ENCODE measurements at places on chromosomes 6 and 20. TPM values are rescaled to one million over a fixed set of nuclear protein-coding genes. Genes with fewer than 3 reads are reported as not detected.
A peak's percentile ranks its signal among the peaks of the same experiment; 100 is the strongest.

DNA sequence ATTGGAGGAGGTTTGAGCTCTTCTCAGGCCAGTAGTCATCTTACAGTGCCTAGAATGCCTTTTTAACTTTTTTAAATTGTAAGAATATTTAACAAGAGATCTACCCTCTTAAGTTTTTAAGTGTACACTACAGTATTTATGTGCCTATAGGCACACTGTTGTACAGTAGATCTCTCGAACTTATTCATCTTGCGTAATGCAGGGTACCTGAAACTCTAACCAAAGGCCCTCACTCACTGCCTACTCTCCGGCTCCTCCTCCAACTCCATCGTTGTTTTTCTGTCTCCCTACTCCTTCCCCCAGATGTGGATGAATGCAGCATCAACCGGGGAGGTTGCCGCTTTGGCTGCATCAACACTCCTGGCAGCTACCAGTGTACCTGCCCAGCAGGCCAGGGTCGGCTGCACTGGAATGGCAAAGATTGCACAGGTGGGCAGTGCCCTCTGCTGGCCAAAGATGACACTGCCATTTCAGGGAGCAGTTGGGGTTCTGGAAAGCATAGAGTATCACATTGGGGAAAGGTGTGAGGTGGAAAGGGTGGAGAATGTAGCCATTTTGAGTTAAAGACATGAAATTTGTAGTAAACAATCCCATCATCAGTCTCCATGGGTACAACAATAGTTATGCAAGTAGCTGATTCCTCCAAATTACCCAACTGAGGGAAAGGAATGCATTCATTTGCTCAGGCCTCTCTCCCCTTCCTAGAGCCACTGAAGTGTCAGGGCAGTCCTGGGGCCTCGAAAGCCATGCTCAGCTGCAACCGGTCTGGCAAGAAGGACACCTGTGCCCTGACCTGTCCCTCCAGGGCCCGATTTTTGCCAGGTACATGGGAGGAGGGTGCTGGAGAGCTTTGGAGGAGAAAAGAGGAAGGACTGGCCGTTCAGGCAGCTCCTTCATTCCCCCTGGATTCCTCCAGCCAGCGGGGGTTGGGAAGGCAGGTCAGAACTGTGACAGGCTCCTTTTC lies 18.4 kb upstream of the ZNF76 start:
- no peaks in the 10 kb centered on the region for H3K27me3 ChIP-seq
- H3K4me3 ChIP-seq, result no peak overlapping the region
- H3K4me1 ChIP-seq, result no peaks in the 10 kb centered on the region
- H3K27ac ChIP-seq, result no peak overlapping the region
- H3K36me3 ChIP-seq, result no peaks in the 10 kb centered on the region
- peak; percentile 53 for DNase-seq

DNA sequence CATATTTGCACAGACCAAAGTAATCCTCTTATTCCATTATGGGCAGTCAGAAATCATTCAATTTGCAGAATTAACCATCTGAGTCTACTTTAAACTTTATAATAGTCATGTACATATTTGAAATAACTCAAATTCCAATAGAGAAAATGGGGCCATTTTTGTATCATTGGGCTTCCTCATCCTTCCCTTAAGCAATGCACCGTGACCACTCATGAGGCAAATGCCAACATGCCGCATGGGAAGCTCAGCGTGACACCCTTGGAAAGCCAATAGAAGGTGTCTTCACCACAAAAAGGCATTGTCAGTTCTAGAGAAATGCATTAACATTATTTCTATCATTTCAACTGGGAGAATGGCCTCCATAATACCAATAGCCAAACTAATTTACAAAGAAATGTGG lies 38.5 kb downstream of the SIM1 start:
- H3K27ac ChIP-seq, result no peak overlapping the region
- no peaks in the 10 kb centered on the region for H3K27me3 ChIP-seq
- H3K4me1 ChIP-seq, result no peaks in the 10 kb centered on the region
- H3K36me3 ChIP-seq, result no peaks in the 10 kb centered on the region
- DNase-seq, result no peak

DNA sequence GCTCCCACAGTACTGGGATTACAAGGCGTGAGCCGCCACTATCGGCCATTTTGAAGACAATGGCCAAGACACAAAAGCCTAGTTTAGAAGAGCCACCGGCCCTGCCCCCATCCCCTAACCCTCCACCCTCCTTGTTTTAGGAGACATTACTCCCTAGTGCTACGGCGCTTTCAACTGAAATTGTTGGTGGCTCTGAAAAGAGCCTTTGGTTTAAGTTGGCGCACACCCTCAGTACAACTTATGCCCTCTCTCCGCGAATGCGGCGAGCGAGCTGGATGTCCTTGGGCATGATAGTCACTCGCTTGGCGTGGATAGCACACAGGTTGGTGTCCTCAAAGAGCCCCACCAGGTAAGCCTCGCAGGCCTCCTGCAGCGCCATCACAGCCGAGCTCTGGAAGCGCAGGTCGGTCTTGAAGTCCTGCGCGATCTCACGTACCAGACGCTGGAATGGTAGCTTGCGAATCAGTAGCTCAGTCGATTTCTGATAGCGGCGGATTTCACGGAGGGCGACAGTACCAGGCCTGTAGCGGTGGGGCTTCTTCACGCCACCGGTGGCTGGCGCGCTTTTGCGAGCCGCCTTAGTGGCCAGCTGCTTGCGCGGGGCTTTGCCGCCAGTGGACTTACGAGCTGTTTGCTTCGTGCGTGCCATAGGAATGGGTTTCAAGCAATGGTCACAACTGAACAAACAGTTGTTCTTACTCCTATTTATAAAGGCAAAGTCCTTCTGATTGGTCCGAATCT lies 114.9 kb upstream of the BTN3A2 start:
- peak overlapping the region; percentile 94 for H3K4me3 ChIP-seq
- no peaks in the 10 kb centered on the region for H3K36me3 ChIP-seq
- no peaks in the 10 kb centered on the region for H3K27me3 ChIP-seq
- DNase-seq, result peak; percentile 58
- peaks cover 10% of the 10 kb centered on the region for H3K4me1 ChIP-seq
- peak overlapping the region; percentile 74 for H3K27ac ChIP-seq

DNA sequence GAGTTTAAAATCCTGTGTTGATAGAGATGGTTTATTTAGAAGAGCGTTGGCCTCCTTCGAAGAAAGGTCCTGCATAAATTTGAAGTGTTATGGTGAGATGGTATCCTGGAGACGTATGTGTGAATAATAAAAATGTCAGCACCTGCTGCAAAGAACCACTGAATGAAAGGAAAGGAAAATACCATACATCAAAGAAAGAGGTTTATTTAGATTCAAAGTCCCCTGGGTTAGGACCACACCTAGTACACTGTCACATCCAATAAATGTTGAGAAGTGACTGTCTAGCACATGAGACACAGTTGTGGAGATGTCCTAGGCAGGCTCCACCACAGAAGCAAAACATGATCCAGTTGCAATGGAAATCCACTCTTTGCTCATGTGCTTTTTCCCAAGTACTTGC lies 214.7 kb downstream of the PAX1 start:
- H3K4me3 ChIP-seq, result no peak overlapping the region
- no peaks in the 10 kb centered on the region for H3K4me1 ChIP-seq
- no peak for DNase-seq
- no peaks in the 10 kb centered on the region for H3K27me3 ChIP-seq
- no peak overlapping the region for H3K27ac ChIP-seq

- H3K4me3 ChIP-seq, result no peak overlapping the region
- H3K36me3 ChIP-seq, result no peaks in the 10 kb centered on the region
Measured at GRCh38 chr6:112362812-112363570, 15.9 kb downstream of the RFPL4B start.

DNA sequence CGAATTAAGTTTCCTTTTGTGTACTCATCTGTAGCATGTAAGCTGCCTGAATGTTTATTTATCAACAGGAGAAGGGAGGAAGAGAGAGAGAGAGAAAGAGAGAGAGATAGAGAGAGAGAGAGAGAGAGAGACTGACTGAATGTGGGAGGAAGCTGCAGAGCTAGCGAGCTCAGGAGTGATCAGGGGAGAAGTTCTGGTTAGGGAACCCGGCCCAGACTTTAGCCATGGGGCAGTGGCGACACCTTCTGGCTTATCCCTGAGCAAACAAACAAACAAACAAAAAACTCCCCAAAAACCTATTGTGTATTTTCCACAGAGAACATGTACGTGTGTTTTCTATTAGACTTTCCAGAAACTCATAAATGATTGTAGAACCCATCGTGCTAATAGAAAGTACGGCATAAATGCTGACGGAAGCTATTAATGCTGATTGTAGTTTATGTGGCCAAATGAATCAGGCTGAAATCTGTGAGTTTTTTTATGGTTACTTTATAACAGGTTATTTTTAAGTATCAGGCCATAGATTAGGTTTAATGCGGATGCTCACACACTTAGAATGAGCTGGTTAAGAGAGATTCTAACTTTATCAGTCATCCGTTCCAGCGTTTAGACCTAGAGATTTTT lies 92.8 kb downstream of the CLIC5 start:
- H3K27me3 ChIP-seq, result no peaks in the 10 kb centered on the region
- H3K36me3 ChIP-seq, result no peaks in the 10 kb centered on the region
- no peak overlapping the region for H3K4me3 ChIP-seq
- H3K4me1 ChIP-seq, result no peaks in the 10 kb centered on the region
- H3K27ac ChIP-seq, result no peak overlapping the region

DNA sequence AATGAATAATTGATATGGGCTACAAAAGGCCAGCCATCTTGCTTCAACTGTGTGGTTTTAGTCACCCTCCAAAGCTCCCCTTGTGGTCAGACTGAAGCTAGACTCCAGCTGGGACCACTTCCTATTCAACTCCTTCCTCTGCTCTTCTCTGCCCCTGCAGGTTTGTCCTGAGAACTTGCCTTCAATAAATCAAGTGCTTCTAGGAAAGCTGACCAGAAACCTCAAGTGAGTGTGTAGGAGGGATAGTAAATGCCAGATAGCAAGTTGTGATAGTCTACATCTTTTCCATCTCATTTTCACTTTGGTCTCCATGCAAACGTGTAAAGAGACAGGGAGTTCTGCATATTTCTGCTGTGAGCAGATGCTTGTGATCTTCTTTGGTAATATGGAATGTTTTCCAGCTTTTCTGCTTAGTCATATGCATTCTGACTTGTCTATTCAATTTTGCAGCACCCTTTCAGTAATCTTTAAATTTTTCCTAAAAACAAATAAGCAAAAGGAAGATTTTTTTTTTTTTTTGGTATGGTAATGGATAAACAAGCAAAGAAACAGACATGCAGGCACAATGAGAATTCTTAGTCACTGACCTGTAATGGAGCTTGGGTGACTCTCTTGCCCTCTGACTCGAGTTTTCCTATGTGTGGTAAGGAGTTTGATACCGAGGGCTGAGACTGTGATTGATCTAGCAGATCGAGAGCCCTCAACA lies 201.3 kb upstream of the BTBD3 start:
- no peaks in the 10 kb centered on the region for H3K4me1 ChIP-seq
- no peak overlapping the region for H3K27ac ChIP-seq

DNA sequence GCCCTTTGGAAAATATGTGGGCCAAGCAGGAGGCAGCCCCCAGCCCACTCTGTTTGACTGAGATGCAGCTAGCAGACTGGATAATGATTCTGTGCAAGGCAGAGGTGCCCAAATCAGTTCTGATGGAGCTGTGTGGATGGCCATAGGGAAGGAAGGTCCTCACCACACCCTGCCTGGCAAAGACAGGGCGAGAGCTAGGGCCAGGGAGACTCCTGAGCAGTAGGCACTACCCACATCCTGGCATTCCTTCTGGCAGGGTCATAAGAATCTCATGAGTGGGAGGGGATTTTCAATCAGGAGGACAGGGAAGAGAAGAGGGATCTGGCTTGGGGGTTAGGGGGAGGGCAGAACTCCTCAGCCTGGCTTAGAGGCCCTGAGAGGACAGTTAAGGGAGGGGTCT lies 18.6 kb upstream of the TREM2 start:
- DNase-seq, result no peak
- peaks cover 13% of the 10 kb centered on the region for H3K4me1 ChIP-seq
- no peak overlapping the region for H3K27ac ChIP-seq

DNA sequence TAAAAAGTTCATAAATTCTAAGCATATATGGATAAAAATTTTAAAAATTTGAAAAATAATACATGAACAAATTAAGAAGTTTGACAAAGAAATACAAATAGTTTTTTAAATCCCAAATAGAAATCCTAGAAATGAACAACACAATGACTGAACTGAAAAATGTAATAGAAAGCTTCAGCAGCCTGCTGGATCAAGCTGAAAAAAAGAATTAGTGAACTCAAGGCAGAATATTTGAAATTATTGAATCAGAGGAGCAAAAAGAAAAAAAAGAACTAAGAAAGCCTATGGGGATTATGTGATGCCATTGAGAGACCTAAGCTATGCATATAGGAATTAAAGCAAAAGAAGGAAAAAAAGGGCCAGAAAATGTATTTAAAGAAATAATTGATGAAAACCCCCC lies 39.9 kb upstream of the TFB1M start:
- H3K4me1 ChIP-seq, result no peaks in the 10 kb centered on the region
- no peak overlapping the region for H3K4me3 ChIP-seq
- no peak for DNase-seq
- H3K27ac ChIP-seq, result no peak overlapping the region

DNA sequence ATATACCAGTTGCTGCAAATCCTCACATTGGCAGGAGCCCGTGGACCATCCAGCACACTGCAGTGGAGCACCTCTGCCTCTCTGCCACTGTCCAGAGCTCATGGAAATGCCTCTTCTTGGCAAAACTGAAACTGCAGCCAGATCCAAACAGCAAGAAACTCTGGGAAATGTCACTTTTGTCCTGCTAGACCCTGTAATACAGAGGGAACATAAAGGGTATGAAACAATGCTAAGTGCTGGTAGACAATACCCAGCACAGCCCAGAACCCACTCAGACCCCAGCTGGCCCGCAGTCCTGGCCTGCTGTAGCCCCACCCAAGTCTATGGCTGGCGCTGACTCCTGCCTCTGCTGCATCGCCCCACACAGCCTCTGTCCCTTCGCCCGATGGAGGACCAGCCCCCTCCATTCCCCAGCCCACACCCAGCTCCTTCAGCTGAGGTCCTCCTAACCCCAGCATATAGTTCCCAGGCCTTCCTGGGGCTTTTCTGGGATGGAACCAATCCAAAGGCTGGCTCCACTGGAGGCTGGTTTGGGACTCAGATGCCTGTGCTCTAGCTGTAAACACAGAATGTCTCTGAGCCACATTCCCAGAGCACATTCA lies 242.5 kb downstream of the LRFN2 start:
- no peaks in the 10 kb centered on the region for H3K36me3 ChIP-seq
- no peaks in the 10 kb centered on the region for H3K4me1 ChIP-seq
- H3K27me3 ChIP-seq, result no peaks in the 10 kb centered on the region
- DNase-seq, result no peak
- no peak overlapping the region for H3K27ac ChIP-seq

The E2F1 gene
- total RNA-seq, result 72.3 TPM

The PGM3 gene
- 19.8 TPM for total RNA-seq

The B3GAT2 gene
- total RNA-seq, result not detected

The LIME1 gene
- total RNA-seq, result 19.6 TPM

Data from CD8-positive, alpha-beta memory T cell (primary cell).